ENCODE measurements at places on chromosomes 16 and 17.

DNA sequence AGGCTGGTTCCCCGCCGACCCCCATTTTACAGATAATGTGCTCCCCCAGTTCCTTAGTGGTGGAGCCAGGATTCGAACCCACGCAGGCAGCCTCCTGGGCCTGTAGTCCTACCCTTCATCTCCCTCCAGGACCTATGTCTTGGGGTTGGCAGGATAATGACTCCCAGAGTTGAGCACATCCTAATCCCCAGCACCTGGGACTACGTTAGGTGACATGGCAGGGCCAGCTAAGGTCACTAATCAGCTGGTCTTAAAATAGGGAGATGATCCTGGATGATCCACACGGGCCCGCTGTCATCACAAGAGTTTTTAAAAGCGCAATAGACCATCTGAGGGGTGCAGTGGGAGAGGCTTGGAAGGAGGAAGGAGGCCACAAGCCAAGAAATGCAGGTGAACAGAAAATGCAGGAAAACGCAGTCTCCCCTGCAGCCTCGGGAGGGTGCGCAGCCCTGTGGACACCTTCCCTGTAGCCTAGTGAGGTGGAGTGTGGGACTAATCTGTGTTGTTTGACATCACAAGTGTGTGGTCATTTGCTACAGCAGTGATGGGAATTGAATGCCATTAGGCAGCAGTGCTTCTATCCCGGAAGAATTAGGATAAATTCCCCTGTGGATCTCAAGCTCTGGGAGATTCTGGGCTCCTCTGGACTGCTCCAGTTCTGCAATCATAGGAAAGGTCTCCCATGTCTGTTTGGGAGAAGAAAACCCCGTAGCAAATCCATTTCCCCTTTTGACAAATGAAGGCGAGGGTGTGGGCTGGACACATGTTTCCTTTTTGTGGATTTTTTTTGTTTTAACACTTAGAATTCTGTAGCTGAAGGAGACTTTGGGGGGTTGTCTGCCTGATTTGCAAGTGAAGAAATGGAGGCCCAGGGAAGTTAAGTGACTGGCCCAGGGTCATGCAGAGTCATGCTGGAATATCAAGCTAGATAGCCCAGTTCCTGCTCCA lies 297.7 kb downstream of the SEC14L1 start:
- DNase-seq = no peak

GRCh38 chr17:27654654-27655524 lies 23.9 kb downstream of the LGALS9 start:
- peak; percentile 62 for DNase-seq

GRCh38 chr16:10530685-10531084 lies 49.7 kb downstream of the EMP2 start:
- DNase-seq = no peak

- no peak for DNase-seq
Measured at GRCh38 chr16:68617734-68618133, 27.4 kb upstream of the CDH3 start.

DNA sequence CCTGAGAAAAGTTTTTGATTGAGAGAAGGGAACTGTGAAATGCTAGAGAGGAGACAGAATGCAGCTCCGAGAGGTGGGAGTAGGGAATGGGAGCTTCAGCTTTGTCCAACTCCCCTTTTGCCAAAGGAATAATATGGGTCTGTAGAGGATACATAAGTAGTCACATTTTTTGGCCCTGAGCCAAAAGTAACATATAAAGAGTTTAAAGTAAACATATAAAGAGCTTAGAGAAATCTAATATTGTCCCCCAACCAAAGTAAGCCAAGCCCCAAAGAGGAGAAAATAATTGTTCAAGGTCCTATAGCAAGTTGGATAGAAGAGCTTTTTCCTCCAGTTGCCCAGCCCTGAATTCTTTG lies 215.1 kb downstream of the TMEM114 start:
- no peak for DNase-seq

GRCh38 chr17:8387914-8388651 lies 5.1 kb upstream of the RPL26 start:
- DNase-seq = no peak

DNA sequence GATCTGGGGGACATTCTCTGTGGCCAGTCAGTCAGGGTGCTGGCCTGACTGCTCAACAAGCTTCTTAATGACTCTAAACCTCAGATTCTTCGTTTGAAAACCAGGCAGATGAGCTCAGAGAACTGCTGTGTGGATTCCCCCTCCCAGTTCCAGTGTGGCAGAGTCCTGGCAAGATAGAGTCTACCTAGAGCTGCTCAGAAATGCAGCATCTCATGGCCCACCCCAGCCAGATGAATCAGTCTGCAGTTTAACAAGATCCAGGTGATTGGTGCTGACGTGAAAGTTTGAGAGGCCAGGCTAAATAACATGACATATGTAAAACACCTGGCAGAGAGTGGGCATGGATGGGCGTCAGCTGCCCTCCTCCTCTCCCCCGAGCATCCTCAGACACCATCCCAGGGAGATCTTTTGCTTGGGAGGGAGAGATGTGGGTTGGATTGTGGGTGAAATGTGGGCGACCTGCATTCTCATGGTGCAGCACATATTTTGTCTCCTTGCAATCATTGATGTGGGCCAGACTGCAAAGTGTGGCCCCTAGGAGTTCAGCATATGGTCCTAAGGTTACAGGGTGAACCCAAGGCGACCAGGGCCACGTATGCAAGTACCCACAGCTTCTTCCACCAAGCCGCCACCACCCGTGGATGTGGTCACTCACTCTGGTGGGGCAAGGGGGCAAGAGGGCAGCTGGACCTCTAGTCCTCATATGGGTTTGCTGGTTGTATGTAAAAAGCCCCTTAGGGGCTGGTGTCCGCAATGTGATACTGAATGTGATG lies 19.5 kb downstream of the SOCS3 start:
- no peak for DNase-seq

DNA sequence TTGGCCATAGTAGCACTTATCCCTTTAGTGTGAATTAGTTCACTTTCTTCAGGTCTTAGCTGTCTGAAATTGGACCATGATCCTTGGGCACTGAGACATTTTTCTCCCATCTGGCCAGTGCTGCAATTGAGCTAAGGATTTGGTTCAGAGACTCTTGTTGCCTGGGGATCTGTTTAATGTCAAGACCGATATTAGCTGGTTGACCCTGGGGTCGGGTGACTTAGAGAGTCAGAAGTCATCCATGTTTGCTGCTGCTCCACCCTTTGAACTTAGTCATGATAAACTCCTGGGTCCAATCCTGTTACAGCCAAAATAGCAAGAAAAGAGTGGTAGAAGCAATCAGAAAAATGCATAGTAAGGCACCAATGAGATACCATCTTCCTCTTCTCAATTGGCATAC lies 45.8 kb upstream of the TOX3 start:
- DNase-seq = no peak

DNA sequence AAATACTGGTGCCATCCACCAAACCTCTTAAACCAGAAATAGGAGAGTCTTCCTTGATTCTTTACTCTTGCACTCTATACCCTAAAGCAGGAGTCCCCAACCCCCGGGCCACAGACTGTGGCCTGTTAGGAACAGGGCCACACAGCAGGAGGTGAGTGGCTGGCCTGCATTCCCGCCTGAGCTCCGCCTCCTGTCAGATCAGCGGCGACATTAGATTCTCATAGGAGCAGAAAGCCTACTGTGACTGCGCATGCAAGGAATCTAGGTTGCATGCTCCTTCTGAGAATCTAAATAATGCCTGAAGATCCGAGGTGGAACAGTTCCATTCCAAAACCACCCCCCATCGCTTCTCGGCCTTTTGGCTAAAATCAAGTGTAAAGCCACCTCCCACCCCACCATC lies 30.3 kb upstream of the SRCIN1 start:
- no peak for DNase-seq

GRCh38 chr17:35627417-35627816 lies 40.3 kb downstream of the AP2B1 start:
- DNase-seq = no peak

DNA sequence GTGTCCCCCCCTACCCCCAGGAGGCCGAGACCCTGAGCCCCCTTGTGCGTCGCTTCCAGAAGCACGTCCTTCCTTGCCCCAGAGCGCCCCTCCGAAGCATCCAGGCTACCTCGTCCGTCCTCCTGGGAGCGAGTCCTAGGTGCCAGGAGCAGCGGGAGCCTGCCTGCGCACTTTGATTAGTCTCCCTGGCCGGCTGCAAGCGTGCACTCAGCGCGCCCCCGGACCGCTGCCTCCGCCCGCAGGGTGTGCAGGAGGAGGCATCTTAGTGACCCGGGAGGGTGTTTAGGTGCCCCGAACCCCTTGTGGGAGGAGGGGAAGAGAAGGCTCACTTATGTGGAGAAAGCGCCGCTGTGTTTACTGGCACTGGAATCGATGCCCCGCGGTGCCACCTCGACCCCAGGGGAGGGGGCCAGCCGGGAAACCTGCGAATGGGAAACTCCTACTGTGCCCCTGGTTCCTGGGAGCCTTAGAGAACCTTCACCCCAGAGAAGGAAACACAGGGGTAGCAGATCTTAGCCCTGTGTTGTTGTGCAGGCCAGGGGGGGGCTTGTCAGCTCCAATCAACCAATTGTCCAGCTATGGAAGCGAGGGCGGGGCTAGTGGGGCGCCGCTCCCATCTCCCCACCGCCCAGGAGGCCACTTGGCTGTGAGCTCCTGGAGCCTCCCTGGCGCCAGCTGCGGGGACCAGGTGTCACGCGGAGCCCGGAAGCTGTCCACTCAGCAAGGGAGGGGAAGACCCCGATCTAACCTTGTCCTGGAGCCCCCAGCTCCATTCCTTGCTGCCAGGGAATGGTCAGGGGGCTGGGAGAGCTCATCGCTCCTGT lies 922.8 kb upstream of the EEF2KMT start:
- DNase-seq = no peak

DNA sequence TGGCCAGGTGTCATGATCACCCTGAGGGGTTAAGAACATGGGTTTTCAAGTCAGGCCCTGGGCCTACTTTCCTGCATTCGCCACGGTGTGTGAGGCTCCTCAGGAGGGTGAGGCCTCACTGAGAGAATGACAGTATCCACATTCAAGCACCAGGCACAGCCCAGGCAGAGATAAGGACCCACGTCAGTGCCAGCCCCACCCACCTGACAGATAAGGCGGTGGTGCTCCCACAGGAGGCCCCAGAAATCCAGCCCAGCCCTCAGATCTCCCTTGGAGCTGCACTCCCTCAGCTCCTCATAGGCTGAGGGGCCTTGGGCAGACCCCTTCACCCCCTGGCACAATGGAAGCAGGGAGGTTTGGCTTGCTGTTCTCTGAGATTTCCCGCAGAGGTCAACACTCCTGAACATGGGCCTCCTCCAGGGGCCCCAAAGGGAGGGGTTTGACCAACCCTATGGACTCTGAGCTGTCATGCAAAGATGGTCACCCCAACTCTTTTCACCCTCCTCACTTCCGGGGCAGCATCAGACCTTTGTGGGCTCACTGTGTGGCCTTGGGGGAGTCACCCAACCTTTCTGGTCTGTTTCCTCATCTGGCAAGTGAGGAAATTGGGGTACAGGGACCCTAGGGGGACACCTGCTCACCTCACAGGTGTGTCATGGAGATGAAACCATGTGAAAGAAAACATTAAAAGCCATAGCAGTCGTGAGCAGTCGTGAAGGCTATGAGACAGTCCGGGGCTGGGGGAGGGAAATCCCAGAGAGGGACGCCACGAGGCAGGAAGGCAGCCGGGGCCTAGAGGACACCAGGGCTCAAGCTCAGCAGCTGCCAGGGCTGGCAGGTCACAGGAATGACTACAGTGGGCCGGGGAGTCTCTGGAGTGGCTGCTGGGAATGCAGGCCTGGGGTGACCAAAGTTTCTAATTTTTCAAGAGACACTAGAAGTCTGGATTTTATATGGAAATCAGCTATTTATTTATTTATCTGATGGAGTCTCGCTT lies 15.4 kb downstream of the PLLP start:
- no peak for DNase-seq

GRCh38 chr16:75111961-75112733 lies 4.4 kb downstream of the LDHD start:
- no peak for DNase-seq
